ENCODE measurements at places on chromosomes 2 and 18.
A peak's percentile ranks its signal among the peaks of the same experiment; 100 is the strongest.

DNA sequence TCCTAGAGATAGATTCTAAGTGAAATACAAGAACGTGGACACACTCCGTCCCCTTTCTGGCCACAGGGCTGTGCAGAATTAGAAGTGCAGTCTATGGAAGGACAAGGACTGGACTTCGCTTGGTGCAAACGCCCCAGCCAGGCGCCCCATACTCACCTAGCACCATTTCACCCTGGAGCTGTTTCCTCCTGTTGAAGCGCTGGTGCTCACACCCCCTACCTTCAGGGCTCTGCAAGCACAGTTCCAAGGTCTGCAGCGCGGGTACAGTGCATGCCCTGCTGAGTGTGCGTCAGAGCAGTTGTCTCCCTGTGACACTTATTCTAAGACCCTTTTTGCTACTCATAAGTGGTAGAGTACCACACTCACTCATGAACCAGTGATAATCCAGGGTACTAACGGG lies 3.0 kb downstream of the HPCAL1 start:
- DNase-seq, result no peak

GRCh38 chr18:3594760-3595368 lies 144.9 kb downstream of the TGIF1 start:
- peak; percentile 18 for DNase-seq

DNA sequence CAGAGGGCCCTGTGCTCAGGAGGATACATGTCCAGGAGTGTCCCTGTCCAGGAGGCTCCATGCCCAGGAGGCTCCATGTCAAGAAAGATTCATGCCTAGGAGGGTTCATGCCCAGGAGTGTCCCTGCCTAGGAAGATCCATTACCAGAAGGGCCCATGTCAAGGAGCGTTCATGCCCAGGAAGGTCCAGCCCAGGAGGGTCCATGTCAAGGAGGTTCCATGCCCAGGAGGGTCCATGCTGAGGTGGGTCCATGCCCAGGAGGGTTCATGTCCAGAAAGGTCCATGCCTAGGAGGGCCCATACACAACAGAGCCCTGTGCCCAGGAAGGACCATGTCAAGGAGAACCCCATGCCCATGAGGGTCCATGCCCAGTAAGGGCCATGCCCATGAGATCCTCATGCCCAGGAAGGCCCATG lies 7.0 kb downstream of the GPR35 start:
- no peak for DNase-seq

DNA sequence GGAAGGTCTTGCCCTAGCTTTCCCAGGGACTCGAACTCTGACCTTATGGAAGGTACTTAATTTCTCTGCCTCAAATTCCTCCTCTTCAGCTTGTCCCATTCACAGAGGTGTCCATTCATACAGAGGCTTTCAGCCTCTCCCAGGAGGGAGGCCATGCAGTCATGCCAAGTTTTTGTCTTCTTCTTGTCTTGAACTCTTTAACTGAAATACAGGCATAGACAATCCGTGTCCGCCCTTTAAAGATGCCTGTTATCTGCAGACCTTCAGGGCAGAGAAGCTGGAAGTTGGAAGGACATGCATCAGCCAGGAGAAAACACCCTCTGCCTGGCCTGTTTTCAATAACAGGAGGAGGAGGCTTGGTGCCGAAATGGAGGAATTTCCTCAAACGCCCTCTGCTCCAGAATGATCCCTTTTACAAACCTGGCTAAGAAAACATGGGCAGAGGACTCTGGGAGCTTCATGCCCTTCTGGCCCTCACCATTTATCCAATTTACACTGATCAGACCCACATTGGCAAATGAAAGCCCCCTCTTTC lies 308.3 kb downstream of the MYCN start:
- no peak for DNase-seq

DNA sequence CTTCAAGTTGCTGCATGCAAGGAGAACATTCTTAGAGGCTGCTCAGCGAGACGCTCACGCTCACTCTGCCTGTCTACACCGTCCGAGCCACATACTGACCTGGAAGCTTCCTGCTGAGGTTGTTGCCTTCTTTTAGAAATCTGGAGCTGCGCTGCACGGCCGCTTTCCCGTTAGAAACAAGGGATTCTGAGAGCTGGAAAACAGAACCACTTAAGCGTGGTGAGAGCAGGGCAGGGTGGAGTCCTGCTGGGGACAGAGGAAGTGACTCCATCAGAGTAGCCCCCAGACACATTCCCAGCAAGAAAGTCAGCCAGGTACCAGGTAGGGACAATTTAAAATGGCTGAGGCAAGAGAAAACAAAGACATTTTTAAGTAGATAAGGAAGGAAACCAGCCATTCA lies 135.2 kb downstream of the LAMA1 start:
- DNase-seq, result no peak

Measured in stimulated activated naive CD4-positive, alpha-beta T cell treated with Interleukin-2 at 50 U/mL for 16 hours (primary cell).